ENCODE measurements at places on chromosomes 5 and 9.

- DNase-seq = peak; percentile 77
These were observed 720 bp downstream of the NADK2 start for GRCh38 chr5:36240779-36241630.

- DNase-seq = no peak
These were observed 809.0 kb downstream of the KCTD16 start for GRCh38 chr5:144979516-144980264.

GRCh38 chr9:2242831-2243330 lies 227.7 kb downstream of the SMARCA2 start:
- DNase-seq = no peak

DNA sequence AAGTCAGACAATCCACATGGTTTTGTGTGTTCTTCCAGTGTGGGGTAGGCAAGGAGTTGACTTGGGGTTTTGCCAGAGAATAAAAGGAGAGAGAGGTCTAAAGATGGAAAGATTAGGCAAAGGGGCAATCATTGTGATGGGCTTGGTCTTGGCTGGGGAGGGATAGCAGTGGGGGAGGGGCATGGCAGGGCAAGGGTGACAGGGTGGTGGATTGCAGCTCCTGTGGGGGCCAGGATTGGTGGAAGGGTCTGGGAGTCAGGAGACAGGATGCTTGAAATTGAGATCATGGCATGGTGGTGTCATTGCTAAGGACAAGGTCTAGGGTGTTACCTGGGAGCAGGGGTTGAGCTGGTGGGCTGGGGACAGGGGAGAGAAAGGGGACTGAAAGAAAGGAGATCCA lies 57.6 kb downstream of the ZNF618 start:
- DNase-seq = no peak

DNA sequence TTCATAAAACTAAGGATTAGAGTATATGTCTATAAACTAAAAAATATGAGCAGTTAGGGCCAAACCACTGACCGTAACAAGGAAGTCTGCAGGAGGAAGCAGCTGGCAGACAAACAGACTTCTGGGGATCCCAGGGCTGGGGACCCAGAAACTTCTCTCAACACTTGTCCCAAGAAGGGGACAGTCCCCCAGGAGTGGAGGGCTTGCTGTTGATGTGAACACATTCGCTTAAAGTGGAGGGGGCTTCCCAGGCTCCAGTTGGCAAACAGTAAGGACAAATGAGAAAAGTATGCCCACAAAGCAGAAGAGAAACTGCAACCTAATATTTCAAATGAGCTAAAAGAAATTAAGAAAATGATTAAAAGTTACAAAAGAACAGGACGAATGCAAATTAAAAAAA lies 83.7 kb downstream of the PDE8B start:
- no peak for DNase-seq

DNA sequence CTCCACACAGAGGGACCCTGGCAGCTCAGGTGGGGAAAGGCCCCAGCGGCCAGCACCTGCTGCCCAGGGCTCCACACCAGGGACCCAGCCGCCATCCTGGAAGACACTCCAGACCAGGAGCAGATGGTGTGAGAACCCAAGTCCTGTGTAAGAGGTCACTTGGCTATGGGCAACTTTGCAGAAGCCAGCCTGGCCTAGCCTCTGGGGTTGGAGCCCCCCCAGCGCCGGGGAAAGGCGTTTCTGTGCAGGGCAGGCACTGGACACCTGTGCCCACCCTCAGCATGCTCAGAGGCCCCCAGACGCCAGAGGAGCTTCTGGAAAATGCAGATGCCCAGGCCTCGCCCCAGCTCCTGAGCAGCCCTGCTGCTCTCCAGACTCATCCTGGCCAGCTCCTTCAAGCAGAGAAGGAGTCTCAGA lies 34.0 kb downstream of the RASGEF1C start:
- no peak for DNase-seq

- DNase-seq = no peak
These were observed 42.8 kb upstream of the PDE8B start for GRCh38 chr5:77167695-77168121.

DNA sequence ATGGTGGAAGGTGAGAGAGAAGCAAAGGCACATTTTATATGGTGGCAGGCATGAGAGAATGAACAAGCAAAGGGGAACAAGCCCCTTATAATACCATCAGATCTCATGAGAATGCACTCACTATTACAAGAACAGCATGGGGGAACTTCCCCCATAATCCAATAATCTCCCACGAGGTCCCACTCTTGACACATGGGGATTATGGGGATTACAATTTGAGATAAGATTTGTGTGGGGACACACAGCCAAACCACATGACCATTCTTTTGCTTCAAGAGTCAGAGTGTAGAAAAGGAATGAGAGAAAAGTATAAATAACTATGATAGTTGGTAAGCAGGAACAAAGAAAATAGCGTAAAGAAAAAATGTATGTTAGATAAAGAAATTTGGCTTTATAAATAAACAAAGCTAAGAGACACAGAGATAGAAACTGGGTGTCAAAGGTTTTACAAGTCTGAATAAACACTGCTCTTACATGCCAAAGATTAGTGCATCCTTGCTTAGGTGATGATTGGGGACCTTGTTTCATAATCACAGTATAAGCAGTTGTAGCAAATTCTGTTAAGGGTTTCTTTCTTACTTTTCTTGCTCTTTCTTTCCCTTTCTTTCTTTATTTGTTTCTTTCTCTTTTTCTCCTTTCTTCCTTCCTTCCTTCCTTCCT lies 91.9 kb upstream of the PAPPA start:
- DNase-seq = no peak

GRCh38 chr9:32161209-32161608 lies 223.2 kb upstream of the ACO1 start:
- no peak for DNase-seq

GRCh38 chr5:152331718-152332117 lies 73.4 kb downstream of the NMUR2 start:
- DNase-seq = no peak

DNA sequence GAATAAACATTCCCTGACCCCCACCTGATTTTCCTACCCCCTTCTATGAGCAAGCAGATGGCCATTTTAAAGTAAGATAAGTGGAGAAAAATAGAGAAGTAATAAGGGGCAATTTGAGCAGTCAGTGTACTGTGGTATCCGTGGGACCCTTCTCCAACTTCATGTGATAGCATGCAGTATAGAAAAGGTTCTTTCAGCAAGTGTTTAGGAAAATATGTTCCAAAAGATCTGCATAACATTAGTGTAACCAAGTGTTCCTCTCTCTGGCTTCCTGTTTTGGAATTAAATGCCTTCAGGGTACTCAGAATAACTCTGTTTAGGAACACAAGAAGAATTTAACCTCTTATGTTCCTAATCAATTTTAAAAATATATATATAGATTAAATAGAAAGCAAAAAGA lies 134.9 kb downstream of the ATG10 start:
- no peak for DNase-seq

DNA sequence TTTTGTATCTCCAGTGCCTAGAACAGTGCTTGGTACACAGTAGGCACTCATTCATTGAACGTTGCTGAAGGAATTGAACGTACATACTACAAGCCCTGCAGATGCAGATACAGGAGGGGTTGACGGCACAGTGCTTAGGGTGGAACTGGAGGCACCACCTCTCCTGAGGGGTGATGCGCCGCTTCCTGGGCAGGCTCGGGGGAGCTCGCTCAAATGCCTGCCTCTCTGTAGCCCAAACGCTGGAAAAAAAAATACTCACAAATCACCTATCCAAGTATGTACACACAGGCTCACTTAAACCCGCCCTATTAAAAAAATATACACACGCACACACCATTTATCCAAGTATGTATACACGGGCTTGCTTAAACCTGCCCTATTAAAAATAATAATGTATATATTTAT lies 536 bp upstream of the COMMD10 start:
- DNase-seq = no peak

All from ascending aorta (tissue), 2 donors.